ENCODE measurements at places on chromosomes 16 and 17.

DNA sequence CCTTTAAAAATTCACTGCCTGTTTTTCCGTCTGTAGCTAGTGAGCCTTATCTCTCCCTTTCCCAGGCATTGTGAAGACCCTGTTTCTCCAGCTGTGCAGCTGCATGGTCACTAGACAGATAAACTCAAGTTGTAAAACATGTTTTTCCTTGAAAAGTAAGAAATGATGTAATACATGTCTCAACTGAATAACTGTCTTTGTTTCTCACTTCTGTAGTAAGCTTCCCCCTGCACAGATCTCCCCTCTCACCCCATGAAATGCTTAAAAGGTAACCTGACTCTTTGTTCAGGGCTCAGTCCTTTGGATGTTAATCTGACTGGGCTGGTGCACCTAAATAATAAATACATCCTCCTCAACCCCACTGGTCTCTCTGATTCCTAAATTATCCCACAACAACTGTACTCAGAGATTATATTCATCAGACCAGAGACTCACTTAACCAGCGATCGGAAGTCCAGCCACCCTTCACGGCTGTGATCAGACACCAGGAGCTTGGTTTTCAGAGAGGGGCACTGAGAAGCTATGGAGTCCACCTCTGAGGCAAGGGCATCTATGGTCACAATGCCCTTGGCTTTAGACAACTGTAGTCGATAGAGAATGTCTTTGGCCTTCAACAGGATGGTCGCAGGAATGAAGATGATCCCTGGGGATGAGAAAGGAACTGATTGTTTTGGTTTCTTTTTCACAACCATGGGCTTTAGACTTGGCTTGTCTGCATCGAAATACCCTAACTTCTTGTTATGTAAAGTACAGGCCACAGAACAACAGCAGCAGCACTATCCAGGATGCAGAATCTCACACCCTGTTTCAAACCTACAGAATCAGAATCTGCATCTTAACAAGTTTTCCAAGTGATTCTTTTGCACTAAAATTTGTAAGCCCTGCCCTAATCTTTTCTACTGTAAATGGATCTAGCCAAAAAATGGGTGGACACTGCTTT lies 15.4 kb downstream of the ACSM1 start:
- ATAC-seq: no peak

DNA sequence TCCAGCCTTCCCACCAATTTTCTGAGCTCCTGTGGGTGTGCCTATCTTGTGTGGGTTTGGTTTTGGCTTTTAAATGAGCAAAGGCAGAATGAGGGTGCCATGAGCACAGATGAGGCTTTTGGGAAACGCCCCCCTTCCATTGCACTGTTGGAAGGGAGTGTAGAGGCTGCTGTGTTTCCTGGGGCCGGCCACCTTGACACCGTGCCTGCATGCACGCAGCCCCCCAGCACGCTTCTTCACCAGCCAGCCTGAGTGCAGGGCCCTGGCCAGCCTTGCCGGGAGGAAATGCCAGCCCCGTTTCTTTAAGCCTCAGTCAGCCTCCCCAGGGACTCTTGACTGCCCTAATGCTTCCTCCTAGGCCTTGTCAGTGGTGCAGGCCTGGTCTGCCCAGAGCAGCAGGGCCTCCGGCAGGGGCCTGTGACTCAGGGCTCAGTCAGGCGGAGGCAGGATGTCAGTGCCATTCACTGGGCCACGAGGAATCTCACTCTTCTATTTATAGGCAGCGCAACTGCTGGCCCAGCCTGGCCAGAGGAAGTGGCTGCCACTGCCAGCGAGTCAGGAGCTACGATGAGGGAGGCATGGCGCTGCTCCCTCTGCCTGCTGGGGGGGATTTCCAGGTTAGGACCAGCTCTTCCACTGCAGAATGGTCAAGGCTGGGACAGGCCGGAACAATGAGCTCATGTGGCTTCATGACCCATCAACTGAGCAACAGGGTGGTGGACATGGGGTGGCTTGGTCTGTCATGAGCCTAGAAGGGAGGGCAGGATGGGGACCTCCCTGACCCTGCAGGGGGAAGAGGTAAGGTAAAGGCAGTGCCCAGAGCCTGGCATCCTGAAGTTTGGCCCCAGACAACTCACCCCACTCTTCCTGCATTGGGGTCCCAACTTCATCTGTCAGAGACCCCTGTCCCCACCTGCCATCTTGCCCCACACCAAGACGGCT lies 205.2 kb downstream of the RAB11FIP4 start:
- peak; percentile 99 for ATAC-seq

GRCh38 chr17:46205975-46206374 lies 12.7 kb upstream of the KANSL1 start:
- no peak for ATAC-seq

DNA sequence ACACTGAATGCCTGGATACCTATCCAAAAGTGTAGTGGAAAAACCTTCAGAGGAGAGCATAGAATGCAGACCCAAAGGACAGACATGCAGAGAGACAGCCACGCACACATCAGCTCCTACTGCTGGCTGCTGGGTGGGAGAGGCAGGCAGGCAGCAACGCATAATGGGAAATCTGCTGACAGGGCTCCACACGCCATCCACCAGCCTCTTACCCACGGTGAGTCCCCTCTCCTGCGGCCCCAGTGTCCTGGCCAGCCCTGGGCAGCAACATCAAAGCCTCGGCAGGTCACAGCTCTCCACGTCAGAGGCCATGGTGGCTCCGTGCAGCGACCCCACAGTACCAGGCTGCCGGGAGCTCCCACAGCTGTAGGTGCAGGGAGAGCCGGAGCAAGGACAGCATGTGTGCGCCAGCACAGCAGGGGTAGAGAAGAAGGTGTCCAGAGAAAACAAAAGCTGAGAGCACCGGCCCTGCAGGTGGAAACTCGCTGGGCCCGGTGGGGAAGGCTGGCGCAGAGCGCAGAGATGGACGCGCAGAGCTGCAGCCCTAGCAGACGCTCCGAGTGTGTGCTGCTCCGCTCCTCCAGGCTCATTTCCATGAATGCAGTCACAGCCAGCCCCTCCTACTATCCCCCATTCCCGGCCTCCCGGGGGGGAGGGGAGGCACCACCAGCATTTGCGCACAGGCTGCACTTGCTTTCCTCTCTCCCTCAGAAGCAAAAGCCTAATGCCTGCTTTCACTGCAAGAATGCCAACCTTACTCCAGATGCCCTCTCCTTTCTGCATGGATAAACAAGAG lies 58.9 kb downstream of the CYTH1 start:
- ATAC-seq: no peak

GRCh38 chr17:40472733-40473452 lies 28.5 kb downstream of the TNS4 start:
- ATAC-seq: no peak

DNA sequence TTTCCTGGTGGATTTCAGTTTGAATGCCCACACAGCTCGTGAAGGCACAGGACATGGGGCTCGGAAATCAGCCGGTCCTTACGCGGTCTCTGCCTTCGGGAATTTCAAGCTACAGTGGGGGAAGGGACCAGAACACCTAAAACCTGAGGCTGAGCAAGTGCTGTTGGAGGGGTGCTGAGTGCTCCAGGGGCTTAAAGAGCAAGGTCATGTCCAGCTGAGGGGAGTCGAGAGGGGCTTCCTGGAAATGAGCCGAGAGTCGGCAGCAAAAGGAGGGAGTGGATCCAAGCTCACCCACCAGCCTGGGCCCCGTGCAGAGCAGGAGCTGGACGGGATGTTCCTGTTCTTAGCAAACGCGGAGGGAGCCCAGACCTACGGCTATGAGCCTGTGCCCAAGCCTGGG lies 73.2 kb upstream of the RPL38 start:
- no peak for ATAC-seq

DNA sequence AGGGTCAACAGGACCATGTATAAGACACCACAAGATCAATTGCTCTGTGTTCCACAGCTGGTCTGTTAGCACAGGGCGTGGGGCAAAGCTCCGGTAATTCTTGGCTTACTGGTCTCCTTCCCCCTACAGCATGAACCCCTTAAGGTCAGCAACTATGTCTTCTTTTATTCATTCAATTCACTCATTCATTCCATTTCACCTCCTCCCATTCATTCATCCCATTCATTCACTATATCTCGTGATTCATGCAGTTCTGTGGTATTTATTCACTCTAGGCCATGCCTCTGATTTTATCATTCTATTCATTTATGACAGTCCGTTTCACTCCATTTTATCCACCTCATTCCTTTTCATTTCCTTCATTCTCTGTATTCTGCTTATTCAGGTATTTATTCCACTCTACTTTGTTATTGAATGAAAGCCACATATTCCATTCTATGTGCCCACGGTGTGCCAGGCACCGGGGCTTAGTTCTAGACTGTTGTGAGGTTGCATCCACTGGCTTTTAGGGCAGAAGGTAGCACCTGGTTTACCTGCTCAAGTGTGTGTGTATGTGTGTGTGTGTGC lies 19.0 kb upstream of the WFDC1 start:
- no peak for ATAC-seq

Measured in stimulated activated memory B cell treated with anti-CD40 and anti-IgM and Interleukin-4, amounts not matched to agents 10 μg/mL and 1 μg/mL and 100 μg/mL, for 72 hours (primary cell).